Muscle of back (tissue), 13 donors: ENCODE measurements at places on chromosomes 6 and 20. TPM values are rescaled to one million over a fixed set of nuclear protein-coding genes. Genes with fewer than 3 reads are reported as not detected.

- no peak for DNase-seq
Measured at GRCh38 chr6:25122001-25122400, 157.2 kb upstream of the CARMIL1 start.

DNA sequence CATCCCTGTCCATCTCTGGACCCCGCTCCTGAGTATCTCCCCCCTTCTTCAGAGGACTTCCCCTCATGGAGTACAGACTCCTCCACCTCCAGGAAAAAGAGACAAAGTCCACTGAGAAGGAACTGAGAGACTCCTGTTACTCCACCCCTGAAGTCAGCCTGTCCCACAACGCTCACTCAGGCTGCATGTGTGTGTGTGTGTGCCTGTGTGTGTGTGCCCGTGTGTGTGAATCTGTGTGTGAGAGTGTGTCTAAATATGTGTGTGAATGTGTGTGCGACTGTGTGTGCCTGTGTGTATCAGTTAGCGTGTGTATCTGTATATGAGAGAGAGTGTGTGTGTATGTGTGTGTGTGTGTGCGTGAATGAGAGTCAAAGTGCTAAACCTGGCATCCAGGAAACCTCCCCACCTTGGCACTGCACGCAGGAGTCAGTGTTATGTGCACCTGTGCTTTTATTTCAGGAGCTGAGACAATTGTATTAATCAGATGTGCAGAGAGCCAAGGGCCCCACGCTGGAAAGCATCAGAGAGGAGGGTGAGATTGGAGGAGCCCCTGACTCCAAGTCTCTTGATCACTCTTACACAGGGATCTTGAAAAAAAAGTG lies 39.0 kb downstream of the HLA-A start:
- DNase-seq = no peak

DNA sequence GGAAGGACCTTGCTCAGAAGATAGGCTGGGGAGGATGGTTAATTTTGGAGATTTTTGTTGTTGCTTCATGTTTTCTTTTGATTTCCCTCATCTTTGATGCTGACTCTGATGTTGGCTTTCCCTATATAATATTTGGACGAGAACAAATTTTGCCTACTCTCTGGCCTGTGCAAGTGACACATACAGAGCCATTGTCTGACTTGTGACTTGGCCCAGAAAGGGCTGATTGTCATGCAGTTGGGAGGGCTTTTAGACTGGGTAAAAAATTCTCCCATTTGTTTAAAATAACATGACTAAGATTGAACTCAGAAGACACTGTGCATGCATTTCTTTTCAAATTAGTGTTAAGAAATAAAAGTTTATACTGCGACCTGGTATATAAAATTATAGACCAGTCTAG lies 98.6 kb upstream of the SUPT3H start:
- DNase-seq = no peak

DNA sequence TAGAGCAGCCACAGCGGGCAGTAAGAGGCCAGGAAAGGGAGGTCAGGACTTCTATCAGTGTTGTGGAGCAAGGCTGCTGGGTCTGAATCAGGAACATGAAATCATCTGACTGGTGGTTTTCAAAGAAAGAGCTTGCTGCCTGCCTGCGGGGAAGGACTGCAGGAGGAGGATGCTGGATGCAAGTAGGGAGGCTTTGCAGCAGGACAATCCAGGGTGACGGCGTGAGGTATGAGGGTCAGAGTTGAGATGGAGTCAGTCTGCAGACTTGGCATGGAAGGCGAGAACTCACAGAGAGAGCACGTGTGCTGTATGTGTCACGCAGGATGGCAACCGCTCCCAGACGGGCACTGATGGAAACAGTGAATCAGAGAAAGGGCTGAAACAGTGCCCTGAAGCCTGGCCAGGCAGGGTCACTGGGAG lies 59.2 kb upstream of the CD93 start:
- no peak for DNase-seq

The OR2W1 gene
- not detected for polyA plus RNA-seq

The HCK gene
- 3.4 TPM for polyA plus RNA-seq

The MAFB gene
- 8.8 TPM for polyA plus RNA-seq

The GCM1 gene
- polyA plus RNA-seq = not detected

The GTSF1L gene
- not detected for polyA plus RNA-seq

The ZC2HC1B gene
- 0.81 TPM for polyA plus RNA-seq
